Suprapubic skin (tissue), 4 donors: ENCODE measurements at places on chromosomes 11 and 22. TPM values are rescaled to one million over a fixed set of nuclear protein-coding genes. Genes with fewer than 3 reads are reported as not detected.

DNA sequence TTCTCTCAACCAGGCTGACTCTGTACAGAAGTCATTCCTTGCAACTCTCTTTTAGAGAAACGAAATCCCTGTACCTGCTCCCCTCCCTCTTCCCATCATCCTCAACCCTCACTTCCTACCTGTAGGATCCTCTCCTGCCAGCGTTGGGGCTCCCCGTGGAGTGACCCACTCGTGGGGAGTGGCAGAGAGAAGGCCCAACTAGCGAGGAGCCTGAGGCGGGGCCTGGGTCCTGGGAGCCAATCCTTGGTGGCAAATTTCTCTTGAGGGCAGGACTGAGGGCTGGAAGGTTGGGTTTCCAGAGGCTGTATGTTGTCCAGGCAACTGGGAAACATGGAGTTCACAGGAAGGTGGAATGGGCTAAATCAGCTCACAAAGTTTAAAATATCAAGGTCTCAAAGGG is 10.4 kb downstream of the NHERF4 start:
- no peak overlapping the region for H3K4me3 ChIP-seq
- no peak for DNase-seq
- no peaks in the 10 kb centered on the region for H3K27me3 ChIP-seq
- H3K27ac ChIP-seq, result no peak overlapping the region
- no peaks in the 10 kb centered on the region for H3K36me3 ChIP-seq

DNA sequence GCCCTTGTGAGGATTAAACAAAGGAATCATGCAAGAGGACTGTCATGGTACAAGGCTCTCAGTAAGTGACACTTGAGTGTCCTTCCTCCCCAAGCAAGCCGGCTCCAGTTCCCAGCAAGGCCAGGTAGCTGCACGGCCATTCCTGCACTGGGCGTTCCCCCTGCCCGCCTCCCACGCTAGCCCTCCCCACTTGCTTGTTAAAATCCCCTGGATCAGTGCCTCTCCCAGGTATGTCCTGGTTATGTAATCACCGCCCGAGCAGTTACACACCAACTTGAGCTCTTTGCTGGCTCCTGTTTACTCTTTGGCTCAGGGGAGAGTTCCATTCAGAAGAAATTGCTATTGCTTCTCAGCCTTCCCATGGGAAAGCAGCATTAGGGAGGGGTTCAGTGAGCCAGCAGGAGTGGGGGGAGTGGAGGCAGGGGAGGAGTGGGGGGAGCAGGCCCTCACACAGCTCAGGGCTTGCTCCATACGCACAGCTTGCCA is 19.4 kb upstream of the MYEOV start:
- H3K4me3 ChIP-seq, result no peak overlapping the region
- no peaks in the 10 kb centered on the region for H3K27me3 ChIP-seq
- no peak for DNase-seq
- peak overlapping the region; percentile 71 for H3K27ac ChIP-seq

- no peak overlapping the region for H3K27ac ChIP-seq
- no peak overlapping the region for H3K4me3 ChIP-seq
- no peaks in the 10 kb centered on the region for H3K27me3 ChIP-seq
- peaks cover 30% of the 10 kb centered on the region for H3K4me1 ChIP-seq
- no peaks in the 10 kb centered on the region for H3K36me3 ChIP-seq
- DNase-seq, result no peak
Measured at GRCh38 chr11:119791701-119792151, 62.7 kb upstream of the NECTIN1 start.

The TRPC6 gene
- 2.0 TPM for total RNA-seq

DNA sequence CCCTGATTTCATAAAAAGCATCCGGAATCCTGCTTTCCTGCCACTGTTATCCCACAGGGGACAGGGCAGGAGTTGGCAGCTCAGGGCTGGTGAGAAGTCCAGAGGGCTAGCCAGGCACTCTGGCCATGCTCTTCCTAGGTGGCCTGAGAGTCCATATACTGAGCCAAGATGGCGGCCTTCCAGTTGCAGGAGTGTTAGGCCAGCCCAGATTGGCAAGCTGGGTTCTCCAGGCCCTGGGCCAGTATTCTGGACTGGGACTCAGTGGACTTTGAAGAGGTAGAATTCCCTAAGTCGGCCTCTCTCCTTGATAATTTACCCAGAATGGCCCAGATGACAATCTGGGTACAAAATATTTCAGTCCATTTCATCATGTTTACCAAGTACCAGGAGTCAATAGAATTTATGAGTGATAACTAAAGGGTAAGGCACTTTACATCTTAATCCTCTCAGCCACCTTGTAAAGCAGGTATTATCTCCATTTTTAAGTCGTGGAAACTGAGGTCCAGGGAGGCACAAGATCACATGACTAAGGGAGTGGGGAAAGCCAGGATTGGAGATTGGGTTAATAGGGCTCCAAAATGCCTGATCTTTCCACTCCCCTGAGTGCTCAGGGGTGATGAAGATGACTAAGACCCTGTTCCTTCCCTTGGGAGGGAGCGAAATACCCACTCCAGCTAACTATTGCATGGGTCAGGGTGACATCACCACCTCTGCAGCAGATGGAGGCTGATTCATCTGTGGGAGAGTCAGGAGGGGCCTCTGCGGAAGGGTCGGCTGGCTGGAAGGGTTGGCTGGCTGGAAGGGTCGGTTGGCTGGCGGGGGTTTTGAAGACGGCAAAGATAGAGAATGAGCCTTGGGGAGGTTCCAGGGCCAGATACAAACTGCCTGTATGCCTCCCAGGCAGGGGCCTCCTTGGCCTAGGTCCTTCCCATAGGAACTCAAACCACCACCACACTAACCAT is 1.2 kb upstream of the MICALL1 start:
- H3K36me3 ChIP-seq, result no peaks in the 10 kb centered on the region
- DNase-seq, result no peak
- peaks cover 53% of the 10 kb centered on the region for H3K4me1 ChIP-seq
- H3K27ac ChIP-seq, result peak overlapping the region; percentile 88

DNA sequence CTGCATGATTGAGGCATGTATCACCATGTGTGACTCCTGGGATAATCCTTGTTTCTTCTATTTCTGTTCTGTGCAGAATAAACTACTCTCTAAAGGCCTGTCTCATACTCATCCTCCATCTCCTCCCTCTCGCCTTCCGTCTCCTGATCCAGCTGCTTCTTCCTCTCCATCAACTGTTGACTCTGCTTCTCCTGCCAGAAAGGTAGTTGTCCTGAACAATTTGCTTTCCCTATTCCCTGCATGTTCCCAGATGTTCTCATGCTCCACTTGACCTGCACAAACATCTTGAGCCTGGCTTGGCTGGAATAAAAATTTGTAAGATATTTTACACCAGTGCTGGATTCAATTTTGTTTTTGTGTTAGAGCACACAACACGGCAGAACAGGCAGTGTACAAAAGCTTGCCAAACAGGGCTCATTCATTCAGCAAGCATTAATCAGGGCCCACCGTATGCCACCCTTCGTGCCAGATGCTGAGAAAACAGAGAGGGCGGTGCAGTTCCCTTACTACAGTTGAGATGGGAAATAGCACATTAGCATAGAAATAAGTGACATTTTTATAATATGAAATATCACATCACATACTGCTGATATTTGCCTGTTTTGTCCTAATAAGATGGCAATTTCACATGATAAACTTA is 133.3 kb upstream of the PARVA start:
- no peak overlapping the region for H3K27ac ChIP-seq
- H3K4me3 ChIP-seq, result no peak overlapping the region
- H3K4me1 ChIP-seq, result peaks cover 30% of the 10 kb centered on the region
- H3K27me3 ChIP-seq, result no peaks in the 10 kb centered on the region
- H3K36me3 ChIP-seq, result peaks cover 31% of the 10 kb centered on the region

DNA sequence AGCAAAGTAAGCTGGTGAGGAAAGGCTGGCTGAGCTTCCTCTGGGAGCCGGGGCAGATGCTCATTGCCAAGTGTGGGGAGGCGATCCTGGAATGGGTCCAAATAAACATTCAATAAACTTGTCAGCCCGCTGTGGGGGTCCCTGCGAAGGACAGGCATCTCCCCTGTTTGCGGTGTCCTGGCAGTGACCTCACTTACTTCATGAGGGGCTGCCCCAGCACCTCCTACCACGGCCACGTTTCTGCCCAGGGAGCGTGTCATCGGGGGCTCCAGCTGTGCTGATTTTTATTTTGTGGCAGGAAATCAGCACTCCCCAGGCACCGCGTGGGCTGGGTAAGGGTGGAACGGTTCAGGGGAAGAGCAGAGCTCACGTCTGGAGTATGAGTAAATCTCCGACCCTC is 493.9 kb upstream of the B3GAT1 start:
- no peak overlapping the region for H3K4me3 ChIP-seq
- DNase-seq, result no peak
- H3K4me1 ChIP-seq, result no peaks in the 10 kb centered on the region
- peaks cover 16% of the 10 kb centered on the region for H3K27me3 ChIP-seq

DNA sequence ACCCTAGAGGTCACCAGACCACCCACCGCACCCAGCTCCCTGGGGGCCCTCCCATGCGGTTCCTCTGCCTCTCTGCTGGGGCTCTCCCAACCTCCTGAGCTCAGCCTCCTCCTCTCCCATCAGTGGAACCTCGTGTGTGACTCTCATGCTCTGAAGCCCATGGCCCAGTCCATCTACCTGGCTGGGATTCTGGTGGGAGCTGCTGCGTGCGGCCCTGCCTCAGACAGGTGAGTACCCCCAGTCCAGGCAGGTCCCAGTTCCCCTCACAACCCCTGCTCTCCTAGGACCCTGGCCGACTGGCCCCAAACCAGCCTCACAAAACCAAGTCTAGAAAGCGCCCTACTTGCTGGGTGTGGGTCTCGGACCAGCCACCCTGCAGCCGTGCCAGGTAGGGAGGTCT is 1.6 kb downstream of the SLC22A12 start:
- peaks cover 7% of the 10 kb centered on the region for H3K27me3 ChIP-seq
- no peak for DNase-seq
- no peaks in the 10 kb centered on the region for H3K36me3 ChIP-seq
- H3K4me1 ChIP-seq, result no peaks in the 10 kb centered on the region
- no peak overlapping the region for H3K4me3 ChIP-seq
- no peak overlapping the region for H3K27ac ChIP-seq

DNA sequence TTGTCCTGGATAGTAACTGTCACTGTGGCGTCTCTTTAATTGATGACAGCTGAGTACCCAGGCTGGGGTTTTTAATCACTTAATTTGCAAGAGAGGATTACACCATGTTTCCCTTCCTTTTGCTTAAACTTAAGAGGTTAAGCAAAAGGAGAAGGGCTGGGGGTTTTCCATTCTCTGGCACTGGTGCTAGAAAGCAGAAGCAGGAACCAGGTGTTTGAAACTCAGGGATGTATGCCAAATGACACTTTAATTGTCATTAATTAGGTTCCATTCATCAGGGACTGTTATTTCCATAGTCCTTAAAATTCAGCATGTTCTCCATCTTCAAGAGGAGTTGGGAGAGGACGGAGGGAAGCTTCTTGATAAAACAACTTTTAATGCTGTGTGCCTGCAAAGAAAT is 746.2 kb downstream of the NELL1 start:
- no peak overlapping the region for H3K4me3 ChIP-seq
- no peak for DNase-seq
- H3K4me1 ChIP-seq, result no peaks in the 10 kb centered on the region
- no peaks in the 10 kb centered on the region for H3K27me3 ChIP-seq
- no peaks in the 10 kb centered on the region for H3K36me3 ChIP-seq
